ENCODE measurements at places on chromosomes 5 and 9.

GRCh38 chr5:61953913-61954312 is 352.1 kb upstream of the KIF2A start:
- DNase-seq: no peak

GRCh38 chr5:32767948-32768467 is 56.9 kb downstream of the NPR3 start:
- DNase-seq: no peak

DNA sequence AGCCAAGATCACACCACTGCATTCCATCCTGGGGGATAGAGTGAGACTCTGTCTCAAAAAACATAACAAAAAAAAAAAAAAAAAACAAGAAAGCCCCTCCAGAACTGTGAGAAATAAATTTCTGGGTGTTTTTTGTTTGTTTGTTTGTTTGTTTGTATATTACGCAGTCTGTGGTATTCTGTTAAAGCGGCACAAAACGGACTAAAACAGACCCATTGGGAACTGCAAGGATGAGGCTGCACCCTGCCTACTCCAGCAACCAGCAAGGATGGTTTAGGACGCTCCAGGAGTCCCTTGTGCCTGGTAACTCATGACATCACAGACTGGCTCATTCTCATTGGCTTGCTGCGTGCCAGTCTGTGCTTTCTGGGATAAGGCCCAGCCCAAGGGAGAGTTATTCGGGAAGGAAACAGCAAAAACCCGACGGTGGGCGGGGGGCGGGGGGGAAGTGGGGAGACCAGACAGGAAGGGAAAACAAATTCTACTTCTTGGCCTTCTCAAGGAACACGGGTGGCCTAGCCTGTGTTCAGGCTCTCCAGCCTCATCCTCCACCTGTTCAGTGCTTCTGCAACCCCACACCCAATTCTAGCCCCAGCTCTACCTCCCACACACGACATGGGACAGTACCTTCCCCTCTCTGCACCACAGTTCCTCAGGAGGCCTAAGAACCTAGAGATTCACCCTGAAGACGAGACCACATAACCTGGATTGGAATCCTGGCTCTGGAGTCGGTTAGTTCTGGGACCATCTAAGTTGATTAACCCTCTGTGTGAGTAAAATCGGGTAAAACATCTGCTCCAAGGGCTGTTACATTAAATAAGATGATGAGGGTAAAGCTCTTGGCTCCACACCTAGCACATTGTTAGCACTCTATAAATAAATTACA is 2.8 kb downstream of the CD74 start:
- DNase-seq: peak; percentile 62

- DNase-seq: no peak
Observed at GRCh38 chr9:72203205-72203803, 54.1 kb downstream of the GDA start.

DNA sequence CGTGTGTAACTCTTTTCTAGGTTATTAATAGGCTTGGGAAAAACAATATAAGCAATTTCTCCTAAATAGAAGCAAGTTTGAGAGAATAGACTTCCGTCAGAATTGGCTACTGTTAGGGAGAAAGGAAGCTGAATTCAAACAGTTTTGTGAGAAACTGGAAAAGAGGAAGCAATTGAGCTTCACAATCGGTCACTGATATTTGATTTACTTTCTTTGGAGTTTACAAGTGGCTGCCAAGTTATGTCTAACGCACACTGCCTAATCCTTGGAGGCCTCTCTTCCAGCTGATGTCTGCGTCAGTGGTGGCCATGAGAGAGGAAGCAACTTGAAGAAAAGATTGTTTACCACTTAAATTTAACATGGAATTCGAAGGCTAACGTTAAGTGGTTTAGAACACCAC is 319.5 kb downstream of the ADGRV1 start:
- DNase-seq: no peak

GRCh38 chr9:130433947-130434262 is 10.9 kb upstream of the ASS1 start:
- no peak for DNase-seq

- no peak for DNase-seq
Observed at GRCh38 chr5:1447671-1448361, 2.6 kb upstream of the SLC6A3 start.

- no peak for DNase-seq
Observed at GRCh38 chr9:86099701-86100364, 475 bp upstream of the GOLM1 start.

DNA sequence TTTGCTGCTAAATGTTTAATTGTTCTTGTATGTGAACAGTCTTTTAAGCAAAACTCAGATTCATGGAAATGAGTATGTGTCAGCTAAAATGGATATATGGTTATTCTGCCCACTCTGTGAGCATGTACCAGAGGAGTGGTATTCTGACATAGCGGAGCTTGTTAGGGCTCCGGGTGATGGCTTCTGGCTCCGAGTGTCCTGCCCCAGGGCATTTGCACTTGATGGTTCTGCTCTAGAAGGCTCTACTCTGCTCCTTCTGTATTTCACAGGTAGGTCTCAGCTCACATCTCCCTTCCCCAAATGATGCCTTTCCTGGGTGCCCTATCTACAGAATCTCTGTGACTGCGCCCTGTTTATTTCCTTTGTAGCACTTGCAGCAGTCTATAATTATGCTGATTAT is 113.3 kb downstream of the ARHGAP26 start:
- no peak for DNase-seq

DNA sequence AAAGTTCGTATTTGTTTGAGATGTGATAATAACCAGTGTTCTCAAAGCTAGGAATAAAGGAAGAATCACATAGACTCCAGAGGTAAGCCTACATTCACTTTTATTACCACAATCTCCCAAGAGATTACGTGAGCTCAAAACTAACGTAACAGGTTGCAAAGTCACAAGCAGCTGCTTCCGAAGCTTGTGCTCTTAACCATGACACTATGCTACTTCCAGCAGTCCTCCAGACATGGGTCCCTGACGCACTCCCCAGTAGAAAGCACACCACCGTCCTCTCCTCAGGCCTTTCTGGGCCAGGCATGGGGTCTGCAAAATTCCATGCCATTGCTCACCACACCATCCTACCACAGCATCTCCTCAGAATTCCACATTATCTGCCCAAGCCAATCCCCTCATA is 84.6 kb downstream of the PAX5 start:
- DNase-seq: no peak

GRCh38 chr9:3179711-3180110 is 335.8 kb upstream of the PUM3 start:
- DNase-seq: no peak

- no peak for DNase-seq
Observed at GRCh38 chr5:68426586-68426985, 211.0 kb downstream of the PIK3R1 start.

- no peak for DNase-seq
Observed at GRCh38 chr9:22201256-22201655, 192.2 kb upstream of the CDKN2B start.

- DNase-seq: no peak
Observed at GRCh38 chr5:113271745-113272454, 162.9 kb downstream of the TSSK1B start.

DNA sequence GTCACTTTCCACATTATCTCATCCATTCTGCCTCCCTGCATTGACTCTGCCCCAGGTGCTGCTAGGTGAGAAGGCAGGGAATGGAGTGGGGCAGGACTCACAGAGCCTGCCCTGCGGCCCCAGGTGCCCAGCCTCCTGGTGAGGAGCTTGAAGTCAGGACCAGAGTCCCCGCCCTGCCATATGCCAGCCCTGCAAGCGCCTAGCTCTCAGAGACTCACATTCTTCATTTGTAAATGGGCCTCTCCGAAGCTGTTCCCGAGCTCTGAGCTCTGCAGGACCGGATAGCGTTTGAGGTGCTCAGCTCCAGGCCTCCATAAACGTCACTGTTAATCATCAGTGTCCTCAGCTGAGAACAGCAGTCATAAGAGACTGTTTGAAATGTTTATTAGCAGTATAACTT is 75.1 kb upstream of the STXBP1 start:
- DNase-seq: no peak

DNA sequence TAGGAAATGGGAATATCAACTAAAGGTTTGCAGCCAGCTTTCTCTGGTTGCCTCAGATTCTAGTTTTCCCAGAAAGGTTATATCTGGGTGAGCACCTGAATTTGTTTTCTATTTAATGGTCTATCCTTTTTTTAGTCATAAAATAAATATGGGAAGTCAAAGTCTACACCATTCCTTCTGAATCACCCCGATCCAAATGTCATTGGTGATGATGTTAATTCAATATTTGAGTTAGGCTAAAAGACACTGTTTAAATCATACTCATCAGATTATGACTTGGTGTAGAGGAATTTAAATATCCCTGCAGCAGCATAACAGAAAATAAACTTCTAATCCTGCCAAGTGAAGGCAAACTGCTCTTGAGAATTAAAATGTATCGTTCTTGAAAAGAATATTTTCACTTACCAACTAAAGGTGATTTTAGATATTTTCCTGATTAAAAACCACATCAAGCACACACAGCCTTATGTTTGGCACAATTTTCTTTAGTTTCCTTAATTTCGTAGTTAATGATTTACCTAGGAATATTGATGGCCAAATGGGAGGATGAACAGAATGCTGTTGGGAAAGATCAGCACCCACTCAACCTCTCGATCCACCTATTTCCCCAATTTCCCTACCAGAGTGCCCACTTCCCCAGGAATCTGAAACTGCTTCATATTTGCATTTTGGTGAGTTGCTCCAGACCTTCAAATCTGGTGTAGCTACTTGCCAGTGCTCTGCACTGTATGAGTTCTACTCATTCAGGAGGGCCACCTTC is 103.1 kb upstream of the TSLP start:
- DNase-seq: no peak

GRCh38 chr5:150491876-150492275 is 16.1 kb upstream of the NDST1 start:
- no peak for DNase-seq

DNA sequence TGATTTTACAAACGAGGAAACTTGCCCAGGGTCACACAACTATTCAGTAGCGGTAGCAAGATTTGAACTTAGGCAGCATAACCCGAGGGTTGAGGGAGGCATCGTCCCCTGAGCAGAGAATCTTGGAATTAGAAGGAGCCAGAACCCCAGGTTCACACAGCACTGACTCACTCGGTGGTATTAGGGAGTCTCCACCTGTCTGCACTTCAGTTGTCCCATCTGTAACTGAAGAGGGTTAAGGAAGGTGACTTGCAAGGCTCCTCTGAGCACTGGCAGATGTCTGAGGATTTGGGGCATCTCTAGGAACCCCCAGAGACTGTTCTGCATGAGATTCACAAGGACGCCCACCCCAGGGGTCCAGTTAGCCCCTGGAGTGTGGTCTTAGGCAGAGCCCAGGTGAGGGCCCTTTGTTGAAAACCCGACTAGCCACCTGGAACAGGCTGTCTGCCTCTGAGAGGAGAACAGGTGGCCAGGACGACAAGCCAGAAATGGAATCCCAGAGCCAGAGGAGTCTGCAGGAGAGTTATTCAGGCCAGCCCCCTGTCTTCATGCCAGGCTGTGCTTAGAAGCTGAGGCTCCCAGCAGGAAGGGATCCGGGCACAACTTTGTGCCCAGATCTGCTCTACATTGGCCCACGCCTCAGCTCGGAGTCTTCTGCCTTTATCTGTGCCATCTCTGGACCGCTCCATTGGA is 50.0 kb upstream of the ORM1 start:
- DNase-seq: no peak

GRCh38 chr5:180809403-180810209 is 7.0 kb upstream of the MGAT1 start:
- peak; percentile 95 for DNase-seq

GRCh38 chr5:980001-980588 is 28.5 kb upstream of the NKD2 start:
- no peak for DNase-seq

All from CD4-positive, alpha-beta T cell treated with Interleukin-17A for 4 hours (primary cell).